Activated CD4-positive, alpha-beta T cell treated with anti-CD3 and anti-CD28 coated beads, Interleukin-2, amount 50 U/mL, for 1 hour (primary cell): ENCODE measurements at places on chromosomes 5 and 9.
A peak's percentile ranks its signal among the peaks of the same experiment; 100 is the strongest.

DNA sequence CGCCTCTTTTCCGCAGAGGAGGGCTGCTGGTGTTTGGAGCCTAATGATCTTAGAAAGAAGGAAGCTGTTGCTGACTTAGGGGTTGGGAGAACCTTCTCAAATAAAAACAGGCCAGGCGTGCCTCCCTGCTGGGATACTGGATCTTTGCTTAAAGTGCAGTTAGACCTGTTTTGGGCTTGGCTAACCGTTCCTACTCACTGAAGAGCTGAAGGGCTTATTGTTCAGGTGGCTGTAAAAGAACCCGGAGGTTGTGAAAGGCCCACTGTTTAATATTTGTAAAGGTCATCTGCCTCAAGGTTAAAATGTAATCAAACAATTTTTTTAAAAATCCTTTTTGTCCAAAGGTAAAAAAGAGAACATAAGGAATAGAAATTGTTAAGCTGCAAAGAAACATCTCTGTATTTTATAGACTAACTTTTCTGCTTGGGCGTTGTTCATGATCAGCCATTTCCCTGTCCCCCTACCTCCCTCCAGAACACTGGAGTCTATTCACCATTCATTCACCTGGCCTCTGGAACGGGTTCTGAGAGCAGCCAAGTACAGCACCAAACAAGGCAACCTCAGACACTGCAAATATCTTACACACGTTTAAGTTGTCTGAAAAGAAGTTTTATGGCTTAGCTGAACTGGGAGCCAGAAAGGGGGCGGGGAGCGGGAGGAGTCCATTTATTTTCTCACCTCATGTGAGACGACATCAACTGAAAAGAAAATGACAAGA is 18.6 kb upstream of the MTMR12 start:
- DNase-seq = no peak

DNA sequence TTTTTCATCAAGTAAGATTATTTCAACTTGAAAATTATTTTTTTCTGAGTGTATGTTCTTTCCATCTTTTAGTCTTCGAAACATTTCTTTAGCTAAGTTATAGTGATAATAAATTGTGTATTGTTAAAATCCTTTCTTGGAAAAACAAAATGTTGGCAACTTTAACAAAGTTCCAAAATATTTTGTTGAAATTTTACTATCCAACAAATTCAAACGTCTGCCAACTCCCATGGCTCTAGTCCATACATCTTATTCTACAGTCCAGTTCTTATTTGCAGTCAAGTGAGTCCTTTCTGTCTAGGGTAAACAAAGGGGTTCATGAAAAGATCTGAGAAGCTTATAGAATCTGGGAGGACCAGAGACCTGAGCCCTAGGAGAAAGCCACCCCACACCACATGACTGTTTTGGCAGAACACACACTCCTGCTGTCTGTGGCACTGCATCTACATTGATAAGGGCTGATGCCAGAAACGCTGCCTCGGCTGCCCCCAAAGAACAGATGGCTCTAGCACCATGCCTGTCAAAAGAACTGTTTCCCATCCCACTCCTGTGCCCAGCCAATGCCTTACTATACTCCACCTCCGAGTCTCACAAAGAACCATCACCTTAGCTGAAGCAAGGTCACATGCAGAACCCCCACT is 47.5 kb downstream of the FEM1C start:
- no peak for DNase-seq

DNA sequence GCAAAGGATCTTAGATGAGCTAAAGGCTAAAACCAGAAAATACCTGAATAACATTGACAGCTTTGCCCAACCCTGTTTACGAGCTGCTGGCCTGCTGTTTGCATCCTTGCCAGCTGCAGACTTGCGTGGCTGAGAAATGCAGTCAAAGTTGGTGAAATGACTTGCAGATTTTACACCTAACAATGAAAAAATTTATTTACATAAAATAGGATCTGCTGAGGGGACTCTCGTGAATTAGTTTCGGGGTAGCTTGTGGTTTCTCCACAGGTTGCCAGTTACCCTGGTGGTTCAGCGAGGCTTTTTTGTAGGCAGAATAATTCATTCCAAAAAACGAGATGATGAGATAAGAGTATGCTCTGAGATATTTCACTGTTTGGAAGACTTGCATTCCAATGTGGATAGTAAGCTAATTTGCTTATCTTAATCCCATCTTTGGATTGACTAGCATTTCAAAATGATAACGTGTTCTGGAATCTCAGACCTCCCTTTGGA is 65.7 kb upstream of the FANCC start:
- no peak for DNase-seq

DNA sequence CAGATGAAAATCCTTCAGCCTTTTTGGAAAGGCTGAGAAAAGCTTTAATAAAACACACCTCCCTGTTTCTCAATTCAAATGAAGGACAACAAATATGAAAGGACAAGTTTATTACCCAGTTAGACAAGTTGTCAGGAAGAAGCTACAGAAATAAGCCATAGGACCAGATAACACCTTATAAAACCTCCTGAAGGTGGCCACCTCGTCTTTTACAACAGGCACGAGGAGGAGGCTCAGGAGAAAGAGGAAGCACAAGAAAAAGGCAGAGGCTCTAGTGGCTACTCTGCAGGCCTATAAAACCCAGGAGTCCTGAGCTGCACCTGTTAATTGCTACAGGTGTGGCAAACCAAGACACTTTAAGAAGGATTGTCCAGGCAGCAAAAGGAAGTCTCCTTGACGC is 352.1 kb upstream of the CDH18 start:
- DNase-seq = no peak

GRCh38 chr5:26482810-26483375 is 555.5 kb downstream of the CDH9 start:
- DNase-seq = no peak

GRCh38 chr5:169527066-169527465 is 56.5 kb upstream of the SPDL1 start:
- no peak for DNase-seq

DNA sequence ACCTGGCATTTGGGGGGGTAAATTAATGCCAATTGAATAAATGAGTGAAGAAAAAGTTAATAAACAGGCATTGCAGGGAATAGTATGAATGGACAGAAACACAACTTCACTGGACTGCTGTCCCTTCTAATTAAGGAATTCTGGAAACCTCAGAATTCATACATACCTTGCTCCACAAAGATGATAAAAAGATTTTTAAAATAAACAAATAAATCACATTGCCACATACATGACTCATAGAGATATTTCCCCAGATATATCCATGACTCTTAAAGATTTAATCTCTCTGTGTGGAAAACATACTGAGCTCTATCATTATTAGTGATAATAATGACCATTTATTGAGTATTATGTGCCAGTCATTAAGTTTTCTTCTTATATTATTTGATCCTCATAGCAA is 469.0 kb upstream of the MEF2C start:
- DNase-seq = no peak

DNA sequence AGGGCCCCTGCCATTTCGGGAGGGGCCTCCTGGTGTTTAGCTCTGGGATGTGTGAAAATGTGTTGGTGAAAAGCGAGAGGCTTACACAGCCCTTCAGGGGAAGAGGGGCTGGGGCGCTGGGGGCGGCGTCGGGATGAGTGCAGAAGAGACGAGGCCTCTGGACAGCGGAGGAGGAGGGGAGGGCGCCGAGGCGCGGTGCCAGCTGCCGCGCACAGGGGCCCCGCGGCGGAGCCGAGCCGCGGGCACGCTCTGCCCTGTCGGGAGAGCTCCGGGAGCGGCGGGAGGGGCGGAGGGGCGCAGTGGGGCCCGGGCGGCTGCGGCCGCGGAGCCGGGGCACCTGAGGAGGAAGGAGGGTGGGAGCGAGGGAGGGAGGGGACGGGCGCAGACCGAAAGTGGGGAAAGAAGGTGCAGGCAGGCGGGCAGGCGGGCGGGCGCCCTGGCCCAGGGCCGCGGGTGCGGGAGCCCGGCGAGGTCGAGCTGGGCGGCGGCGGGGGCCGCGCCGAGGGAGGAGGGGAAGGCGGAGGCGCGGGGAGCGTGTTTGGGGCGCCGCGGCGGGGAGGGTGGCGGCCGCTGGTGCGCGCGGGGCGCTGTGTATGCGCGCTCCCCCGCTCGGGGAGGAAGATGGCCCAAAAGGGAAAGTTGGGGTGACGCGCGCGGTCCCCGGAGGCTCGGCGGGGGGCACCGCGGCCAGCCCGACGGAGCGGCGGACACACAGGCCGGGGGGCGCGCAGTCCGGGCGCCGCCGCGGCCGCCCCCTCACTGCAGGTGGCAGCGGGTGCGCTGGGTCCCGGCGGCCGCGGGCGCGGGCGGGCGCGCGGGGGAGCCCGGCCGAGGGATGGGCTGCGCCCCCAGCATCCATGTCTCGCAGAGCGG is at the start of gene PDE8B:
TSS of gene PDE8B (plus strand) at position 590 of the 873 bp plus-strand sequence. CDS start at position 836, 246 bp downstream.
- peak; percentile 14 for DNase-seq

- DNase-seq = no peak
Observed at GRCh38 chr9:26606756-26607155, 285.8 kb downstream of the CAAP1 start.

DNA sequence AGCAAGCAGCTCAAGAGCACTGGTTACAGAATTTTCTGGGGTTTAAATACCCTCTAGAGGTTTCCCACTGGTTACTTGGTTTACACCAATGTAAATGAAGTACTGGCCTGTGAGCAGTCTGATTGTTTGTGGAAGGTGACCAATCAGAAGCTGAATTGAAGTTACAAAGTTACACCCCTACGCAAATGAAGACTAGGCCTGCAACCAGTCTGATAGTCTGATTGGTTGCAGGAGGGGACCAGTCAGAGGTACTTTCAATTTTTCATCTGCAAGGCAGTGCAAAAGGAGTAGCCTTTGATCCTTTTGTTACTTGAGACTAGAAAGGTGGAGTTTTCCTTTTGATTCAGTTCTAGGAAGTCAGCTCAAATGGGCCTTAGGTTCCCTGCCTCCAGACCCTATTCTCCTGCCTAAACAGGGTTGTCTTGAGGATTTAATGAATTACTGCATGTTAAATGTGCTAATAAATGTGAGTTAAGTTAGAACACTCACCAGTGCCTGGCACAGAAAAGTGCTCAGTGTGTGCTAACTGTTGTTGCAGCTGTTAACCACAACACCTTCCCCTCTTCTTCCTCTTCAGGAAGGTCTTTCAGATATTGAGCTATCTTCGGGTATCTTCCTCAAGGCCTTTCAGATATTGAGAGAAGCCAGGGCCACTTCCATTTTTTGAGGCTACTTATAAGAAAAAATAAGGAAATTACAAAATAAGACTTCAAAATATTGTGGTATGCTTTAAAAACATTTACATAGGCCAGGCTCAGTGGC is 32.1 kb upstream of the CLINT1 start:
- no peak for DNase-seq

DNA sequence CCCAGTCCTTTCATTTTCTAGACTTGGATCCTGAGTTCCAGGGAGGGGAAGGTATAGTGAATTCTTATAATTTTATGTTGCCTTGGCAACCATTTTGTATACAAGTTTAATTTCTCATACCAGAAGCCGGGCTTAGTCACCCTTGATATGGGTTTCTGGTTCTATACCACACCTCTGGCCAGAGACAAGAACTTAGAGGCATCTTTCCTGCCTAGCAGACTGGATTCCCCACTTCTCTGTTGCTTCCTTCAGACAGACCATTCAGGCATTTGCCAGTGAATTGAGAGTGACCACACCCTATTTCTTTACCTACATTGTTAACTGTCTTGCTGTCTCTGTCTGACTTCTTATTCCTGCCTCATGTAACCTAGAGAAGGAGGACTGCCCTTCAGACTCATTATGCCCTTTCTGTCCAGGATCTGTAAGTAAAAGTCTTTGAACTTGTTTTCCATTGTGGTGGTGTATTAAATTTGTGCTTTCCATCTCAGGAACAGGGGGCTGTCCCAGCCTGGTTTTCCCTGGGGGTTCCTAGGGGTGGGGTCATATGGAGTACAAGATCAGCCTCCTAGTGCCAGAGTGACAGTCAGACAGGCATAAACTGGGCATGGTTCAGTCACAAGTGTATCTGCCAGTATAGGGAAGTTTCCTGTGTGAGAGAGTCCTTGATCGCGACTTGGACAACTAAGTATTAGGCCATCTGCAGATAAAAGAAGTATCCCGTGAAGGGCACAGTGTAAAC is 27.4 kb downstream of the TNFSF8 start:
- peak; percentile 32 for DNase-seq

DNA sequence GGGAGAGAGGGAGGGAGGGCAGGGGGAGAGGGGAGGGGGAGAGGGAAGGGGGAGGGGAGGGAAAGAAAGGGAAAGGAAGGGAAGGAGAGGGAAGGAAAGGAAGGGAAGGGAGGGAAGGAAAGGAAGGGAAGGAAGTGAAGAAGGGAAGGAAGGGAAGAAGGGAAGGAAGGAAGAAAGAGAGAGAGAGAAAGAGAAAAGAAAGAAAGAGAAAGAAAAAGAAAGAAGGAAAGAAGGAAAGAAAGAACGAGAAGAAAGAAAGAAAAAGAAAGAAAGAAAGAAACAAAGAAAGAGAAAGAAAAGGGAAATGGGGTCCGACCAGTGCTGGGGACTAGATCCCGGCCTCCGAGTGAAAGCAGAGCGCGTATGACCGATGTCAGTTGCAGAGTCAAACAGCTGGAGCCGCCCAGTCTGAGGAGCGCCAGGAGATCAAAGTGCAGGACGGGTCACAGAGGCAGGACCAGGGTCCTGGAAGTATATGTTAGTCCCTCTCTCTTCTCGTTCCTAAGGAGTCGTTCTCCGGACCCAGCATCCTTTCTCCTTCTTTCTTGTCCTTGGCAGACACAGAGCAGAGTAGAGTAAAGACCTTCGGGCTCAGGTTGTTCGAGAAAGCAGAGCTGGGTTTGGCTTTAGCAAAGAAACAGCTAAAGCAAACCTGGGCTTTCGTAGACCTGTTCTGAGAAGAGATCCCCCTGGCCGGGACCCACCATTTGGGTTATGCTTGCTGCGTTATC is 305.4 kb upstream of the MSX2 start:
- DNase-seq = no peak

GRCh38 chr9:129681924-129682323 is 16.5 kb downstream of the PRRX2 start:
- DNase-seq = no peak

DNA sequence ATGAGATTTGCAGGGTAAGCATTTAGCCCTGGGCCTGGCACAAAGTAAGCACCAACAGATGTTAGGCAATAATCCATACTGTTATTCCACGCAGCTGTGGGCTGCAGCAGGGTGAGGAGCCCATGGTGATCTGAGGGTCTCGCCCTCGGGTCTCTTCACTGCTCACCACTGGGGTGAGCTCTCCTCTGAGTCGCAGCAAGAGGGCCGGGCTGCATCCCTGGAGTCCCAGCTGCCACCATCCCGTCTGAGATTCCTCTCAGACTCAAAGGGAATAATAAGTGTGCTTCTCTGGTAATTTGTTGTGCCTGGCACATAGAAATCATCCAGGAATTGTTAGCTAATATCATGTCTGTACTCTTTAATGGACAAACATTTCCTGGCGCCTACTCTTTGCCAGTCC is 6.9 kb downstream of the NKX2-5 start:
- no peak for DNase-seq

GRCh38 chr5:138946241-138946623 is 71.1 kb upstream of the LRRTM2 start:
- DNase-seq = no peak
